ENCODE measurements at places on chromosomes 13 and 19. TPM values are rescaled to one million over a fixed set of nuclear protein-coding genes. Genes with fewer than 3 reads are reported as not detected.

Gene FGF14
- polyA plus RNA-seq, result 1.9 TPM

Gene SULT2A1
- polyA plus RNA-seq, result not detected

Gene MED29
- polyA plus RNA-seq, result 34.9 TPM

Gene FRY
- polyA plus RNA-seq, result 2.3 TPM

Gene ZNF681
- 1.1 TPM for polyA plus RNA-seq
